T-helper 17 cell (primary cell): ENCODE measurements at places on chromosomes 2 and 18.
A peak's percentile ranks its signal among the peaks of the same experiment; 100 is the strongest.

- H3K36me3 ChIP-seq = no peaks in the 10 kb centered on the region
- H3K27me3 ChIP-seq = peaks cover 29% of the 10 kb centered on the region
- peaks cover 3% of the 10 kb centered on the region for H3K4me1 ChIP-seq
- DNase-seq = no peak
- H3K27ac ChIP-seq = no peak overlapping the region
Measured at GRCh38 chr18:78647018-78647417, 332.6 kb upstream of the SALL3 start.

GRCh38 chr2:74747411-74748080, 86.4 kb upstream of the HK2 start:
- DNase-seq = no peak
- no peaks in the 10 kb centered on the region for H3K36me3 ChIP-seq
- H3K4me1 ChIP-seq = no peaks in the 10 kb centered on the region
- peaks cover 52% of the 10 kb centered on the region for H3K27me3 ChIP-seq
- no peak overlapping the region for H3K27ac ChIP-seq
- H3K4me3 ChIP-seq = no peak overlapping the region

- peaks cover 7% of the 10 kb centered on the region for H3K27me3 ChIP-seq
- H3K36me3 ChIP-seq = no peaks in the 10 kb centered on the region
- no peak overlapping the region for H3K4me3 ChIP-seq
- H3K4me1 ChIP-seq = no peaks in the 10 kb centered on the region
- H3K27ac ChIP-seq = no peak overlapping the region
- no peak for DNase-seq
Measured at GRCh38 chr2:171563301-171563700, 41.0 kb downstream of the CYBRD1 start.

GRCh38 chr2:109243526-109244303, 114.7 kb downstream of the SH3RF3 start:
- H3K27me3 ChIP-seq = peaks cover 31% of the 10 kb centered on the region
- peaks cover 2% of the 10 kb centered on the region for H3K36me3 ChIP-seq
- no peak for DNase-seq
- no peak overlapping the region for H3K4me3 ChIP-seq

GRCh38 chr2:187459256-187459655, 11.2 kb upstream of the CALCRL start:
- H3K27me3 ChIP-seq = peaks cover under 1% of the 10 kb centered on the region
- no peak overlapping the region for H3K4me3 ChIP-seq
- H3K27ac ChIP-seq = no peak overlapping the region
- no peak for DNase-seq

- no peaks in the 10 kb centered on the region for H3K27me3 ChIP-seq
- H3K4me1 ChIP-seq = no peaks in the 10 kb centered on the region
- H3K4me3 ChIP-seq = no peak overlapping the region
- no peak for DNase-seq
Measured at GRCh38 chr2:163630836-163631235, 105.0 kb downstream of the FIGN start.

DNA sequence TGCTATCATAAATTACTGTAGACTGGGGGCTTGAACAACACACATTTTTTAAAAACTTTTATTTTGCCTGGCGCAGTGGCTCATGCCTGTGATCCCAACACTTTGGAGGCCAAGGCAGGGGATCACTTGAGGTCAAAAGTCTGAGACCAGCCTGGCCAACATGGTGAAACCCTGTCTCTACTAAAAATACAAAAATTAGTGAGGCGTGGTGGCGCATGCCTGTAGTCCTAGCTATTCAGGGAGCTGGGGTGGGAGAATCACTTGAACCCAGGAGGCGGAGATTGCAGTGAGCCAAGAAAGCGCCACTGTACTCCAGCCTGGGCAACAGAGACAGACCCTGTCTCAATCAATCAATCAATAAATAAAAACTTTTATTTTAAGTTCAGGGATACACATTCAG, 9.1 kb downstream of the KCNK3 start:
- no peak overlapping the region for H3K4me3 ChIP-seq
- no peak overlapping the region for H3K27ac ChIP-seq
- H3K27me3 ChIP-seq = peaks cover 75% of the 10 kb centered on the region
- no peak for DNase-seq

GRCh38 chr18:31647127-31647753, 37.1 kb downstream of the B4GALT6 start:
- H3K36me3 ChIP-seq = peaks cover 3% of the 10 kb centered on the region
- H3K27ac ChIP-seq = no peak overlapping the region
- H3K4me1 ChIP-seq = peaks cover 3% of the 10 kb centered on the region
- no peak for DNase-seq
- H3K27me3 ChIP-seq = peaks cover 51% of the 10 kb centered on the region

DNA sequence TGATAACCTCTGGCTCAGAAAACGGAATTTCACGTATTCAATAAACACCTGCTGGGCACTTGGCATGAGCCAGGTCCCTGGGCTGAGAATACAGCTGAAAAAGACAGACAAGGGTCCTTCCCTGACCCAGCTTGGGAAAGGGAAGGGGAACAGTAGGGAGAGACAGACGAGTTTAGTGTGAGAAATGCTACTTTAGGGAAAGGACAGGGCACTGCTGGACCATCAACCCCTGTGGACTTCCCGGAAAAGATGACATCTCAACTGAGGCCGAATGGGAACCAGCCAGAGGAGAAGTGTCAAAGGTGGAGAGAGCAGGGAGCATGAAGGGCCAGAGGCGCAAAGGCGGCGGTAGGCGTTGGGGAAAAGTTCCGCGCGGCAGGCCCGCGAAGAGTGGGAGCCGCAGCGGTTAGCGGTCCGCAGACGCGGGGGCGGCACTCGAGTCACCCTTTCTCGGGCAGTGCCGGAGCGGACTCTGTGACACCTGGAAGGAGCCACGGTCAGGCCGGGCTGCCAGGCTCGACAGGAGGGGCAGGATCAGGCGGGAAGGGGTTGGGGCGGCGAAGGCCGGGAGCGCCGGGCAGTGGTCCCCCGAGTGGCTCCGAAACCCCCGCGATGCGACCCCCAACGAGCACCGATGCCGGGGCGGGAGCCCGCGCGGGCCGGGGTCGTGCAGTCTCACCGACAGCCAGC, 519 bp downstream of the TEX261 start:
- peak overlapping the region; percentile 97 for H3K27ac ChIP-seq
- H3K27me3 ChIP-seq = no peaks in the 10 kb centered on the region
- H3K36me3 ChIP-seq = peaks cover 2% of the 10 kb centered on the region
- peaks cover 26% of the 10 kb centered on the region for H3K4me1 ChIP-seq

DNA sequence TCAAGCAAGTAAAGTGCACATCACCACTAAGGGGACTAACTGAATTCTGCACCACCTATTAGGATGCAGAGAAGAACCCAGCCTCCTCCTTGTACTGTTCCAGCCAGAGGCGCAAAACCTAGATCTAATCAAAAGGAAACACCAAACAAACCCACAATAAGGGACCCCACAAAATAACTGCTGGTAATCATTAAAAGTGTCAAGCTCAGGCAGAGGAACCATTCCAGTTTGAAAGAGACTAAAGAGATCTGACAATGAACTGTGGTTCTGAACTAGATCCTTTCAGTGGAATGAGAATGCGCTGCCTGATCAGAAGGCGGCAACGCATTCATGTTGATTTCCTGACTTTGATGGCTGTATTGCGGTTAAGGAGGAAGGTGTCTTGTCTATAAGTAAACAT, 16.8 kb downstream of the HDLBP start:
- peak overlapping the region; percentile 98 for H3K27ac ChIP-seq
- H3K4me1 ChIP-seq = peaks cover 44% of the 10 kb centered on the region
- H3K27me3 ChIP-seq = no peaks in the 10 kb centered on the region
- peaks cover 4% of the 10 kb centered on the region for H3K36me3 ChIP-seq
- peak overlapping the region; percentile 90 for H3K4me3 ChIP-seq

- no peaks in the 10 kb centered on the region for H3K36me3 ChIP-seq
- H3K4me3 ChIP-seq = no peak overlapping the region
- H3K27me3 ChIP-seq = peaks cover 31% of the 10 kb centered on the region
- DNase-seq = no peak
Measured at GRCh38 chr2:216621292-216621691, 11.9 kb upstream of the IGFBP2 start.

DNA sequence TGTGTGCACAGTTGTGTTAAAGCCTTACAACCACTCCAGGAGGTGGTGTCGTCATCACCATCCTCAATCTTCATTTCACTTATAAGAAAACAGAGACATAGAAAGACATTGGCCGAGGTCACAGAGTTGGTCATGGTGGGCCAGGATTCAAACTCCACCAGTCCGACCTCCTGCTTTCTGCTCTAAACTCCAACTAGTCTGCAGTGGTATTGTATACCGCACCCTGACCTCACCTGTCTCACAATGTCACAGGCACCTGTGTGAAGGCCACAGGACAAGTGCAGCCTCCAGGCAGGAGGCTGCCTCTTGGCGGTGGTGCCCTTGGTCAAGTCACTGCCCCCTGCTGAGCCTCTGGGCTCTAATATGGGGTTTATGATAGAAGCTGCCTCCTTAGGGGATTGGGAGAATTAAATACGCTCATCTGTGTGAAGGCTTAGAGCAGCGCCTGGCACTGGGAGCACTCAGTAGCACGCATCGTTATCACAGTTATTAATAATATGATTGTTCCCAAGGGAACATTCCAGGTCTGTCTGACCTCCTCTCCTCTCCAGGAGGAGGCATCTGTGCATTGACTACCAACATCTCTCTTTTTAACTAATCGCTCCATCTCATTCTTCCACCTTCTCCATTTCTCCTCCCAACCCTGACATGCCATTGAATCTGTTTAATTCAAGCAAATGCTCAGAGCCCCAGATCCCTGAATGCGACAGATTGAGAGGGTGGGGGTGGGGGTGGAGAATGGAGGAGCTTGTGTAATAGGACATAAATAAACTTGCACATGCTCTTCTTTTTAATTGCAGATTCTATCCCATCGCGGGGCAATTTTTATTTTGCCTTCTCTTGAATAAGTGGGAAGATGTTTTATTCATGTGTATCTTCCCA, 112.7 kb downstream of the MCFD2 start:
- H3K36me3 ChIP-seq = peaks cover 5% of the 10 kb centered on the region
- no peak overlapping the region for H3K27ac ChIP-seq
- DNase-seq = no peak
- no peaks in the 10 kb centered on the region for H3K4me1 ChIP-seq
- H3K27me3 ChIP-seq = peaks cover 34% of the 10 kb centered on the region

GRCh38 chr2:172484253-172484652, 56.9 kb downstream of the ITGA6 start:
- H3K36me3 ChIP-seq = peaks cover 19% of the 10 kb centered on the region
- DNase-seq = no peak
- peak overlapping the region; percentile 12 for H3K4me3 ChIP-seq

DNA sequence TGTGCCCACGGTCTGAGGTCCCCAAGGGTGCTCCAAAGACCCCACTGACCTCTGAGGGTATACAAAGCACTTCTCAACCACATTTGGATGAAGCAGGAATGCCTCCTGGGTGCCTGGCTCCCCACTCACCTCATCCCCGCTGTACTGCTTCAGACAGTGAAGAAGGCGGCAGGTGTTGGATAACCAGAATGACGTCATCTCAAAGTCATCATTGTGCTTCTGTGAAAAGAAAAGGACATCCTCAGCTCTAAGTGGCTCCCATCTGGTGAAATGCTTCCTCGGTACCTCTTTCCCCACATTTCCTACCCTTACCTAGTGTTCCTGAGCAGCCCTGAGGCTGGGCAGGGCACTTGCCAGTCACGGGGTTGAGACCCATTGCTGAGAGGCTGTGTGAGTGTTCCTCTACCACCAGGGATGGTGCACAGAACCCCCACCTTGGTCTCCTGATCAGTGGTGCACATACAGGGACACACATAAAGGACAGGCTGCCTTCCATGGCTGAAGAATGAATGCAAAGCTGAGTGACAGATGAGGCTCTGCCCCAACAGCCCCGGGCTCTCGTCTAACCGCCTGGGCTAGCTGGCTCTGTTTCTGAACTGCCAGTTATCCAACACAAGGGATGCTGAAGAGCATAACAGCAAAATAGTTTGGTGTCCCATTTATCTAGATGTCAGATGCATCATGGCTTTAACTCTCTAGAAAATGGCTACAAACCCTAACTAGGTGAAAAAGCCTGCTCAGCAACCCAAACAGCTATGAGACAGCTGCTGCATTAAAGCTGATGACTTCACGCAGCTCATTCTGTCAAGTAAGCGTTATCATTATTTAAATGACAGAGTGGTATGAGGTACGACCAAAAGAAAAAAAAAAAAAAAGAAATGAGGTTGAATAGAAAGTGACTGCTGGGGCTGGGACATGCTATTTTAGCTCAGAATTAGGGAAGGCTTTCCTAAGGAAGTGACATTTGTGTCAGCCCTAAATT, 28.2 kb upstream of the ACAA2 start:
- H3K27me3 ChIP-seq = no peaks in the 10 kb centered on the region
- H3K36me3 ChIP-seq = peaks cover under 1% of the 10 kb centered on the region
- peak overlapping the region; percentile 79 for H3K27ac ChIP-seq
- no peak for DNase-seq
- peaks cover 4% of the 10 kb centered on the region for H3K4me1 ChIP-seq

DNA sequence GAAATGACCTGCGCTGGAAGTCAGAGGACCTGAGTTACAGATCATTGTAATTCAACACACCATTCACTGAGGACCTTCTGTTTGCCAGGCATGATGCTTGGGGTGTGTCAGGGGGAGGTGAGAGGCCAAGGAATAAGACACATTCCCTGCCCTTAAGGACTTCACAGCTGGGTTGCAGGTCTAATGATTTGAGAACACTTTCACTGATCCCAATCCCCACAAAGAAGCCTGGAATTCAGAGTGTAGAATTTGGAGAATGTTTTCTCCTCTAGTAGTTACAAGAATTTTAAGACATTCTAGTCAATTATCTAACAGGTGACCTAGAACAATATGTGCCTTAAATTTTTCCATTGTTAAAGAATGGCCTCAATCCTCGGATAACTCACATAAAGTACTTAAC, 322.4 kb downstream of the TNS1 start:
- H3K27ac ChIP-seq = no peak overlapping the region
- H3K27me3 ChIP-seq = peaks cover 4% of the 10 kb centered on the region
- no peak for DNase-seq
- peaks cover 2% of the 10 kb centered on the region for H3K36me3 ChIP-seq
- H3K4me3 ChIP-seq = no peak overlapping the region

DNA sequence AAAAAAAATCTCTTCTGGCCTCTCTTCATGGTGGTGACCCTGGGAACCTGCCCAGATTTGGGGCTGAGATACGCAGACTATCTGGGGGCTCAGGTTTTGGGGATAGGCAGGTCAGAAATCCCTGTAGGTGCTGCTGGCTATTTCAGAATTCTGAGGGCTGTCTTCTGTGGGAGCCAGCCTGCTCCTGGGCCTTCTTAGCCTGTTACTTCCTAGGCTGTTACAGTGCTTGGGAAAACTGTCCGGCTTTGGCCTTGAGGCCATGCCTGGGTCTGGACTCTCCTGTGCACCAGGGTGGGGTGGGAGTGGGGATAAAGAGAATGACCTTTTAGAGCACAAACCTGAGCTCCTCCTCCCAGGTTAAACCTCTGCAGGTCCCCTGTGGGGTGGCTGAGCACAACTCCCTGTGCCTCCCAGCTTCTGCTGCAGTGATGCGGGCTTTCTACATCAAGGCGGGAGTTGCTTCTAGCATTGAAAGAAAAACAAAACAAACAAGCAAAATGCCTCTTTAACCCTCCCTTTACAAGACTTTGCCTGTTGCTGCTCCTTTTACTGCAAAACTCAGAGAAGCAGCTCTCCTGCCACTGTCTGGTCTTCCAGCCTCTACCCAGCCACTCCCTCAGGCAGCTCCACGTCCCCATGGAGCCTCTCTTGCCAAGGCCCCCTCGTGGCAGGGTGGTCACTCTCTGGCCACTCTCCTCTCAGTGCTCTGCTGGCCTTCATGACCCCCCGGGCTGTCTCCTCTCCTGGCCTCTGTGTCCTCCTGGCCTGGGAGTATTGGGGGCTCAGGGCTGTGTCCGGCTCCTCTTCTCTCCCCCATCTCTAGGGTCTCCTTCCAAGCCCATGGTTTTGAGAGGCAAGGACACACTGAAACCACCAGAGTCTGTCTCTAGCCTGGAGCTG, 293.0 kb upstream of the HS6ST1 start:
- H3K27ac ChIP-seq = no peak overlapping the region
- DNase-seq = no peak
- H3K27me3 ChIP-seq = peaks cover 15% of the 10 kb centered on the region
- no peak overlapping the region for H3K4me3 ChIP-seq
- H3K36me3 ChIP-seq = no peaks in the 10 kb centered on the region
